ENCODE measurements at places on chromosomes 12 and 14. TPM values are rescaled to one million over a fixed set of nuclear protein-coding genes. Genes with fewer than 3 reads are reported as not detected.
A peak's percentile ranks its signal among the peaks of the same experiment; 100 is the strongest.

DNA sequence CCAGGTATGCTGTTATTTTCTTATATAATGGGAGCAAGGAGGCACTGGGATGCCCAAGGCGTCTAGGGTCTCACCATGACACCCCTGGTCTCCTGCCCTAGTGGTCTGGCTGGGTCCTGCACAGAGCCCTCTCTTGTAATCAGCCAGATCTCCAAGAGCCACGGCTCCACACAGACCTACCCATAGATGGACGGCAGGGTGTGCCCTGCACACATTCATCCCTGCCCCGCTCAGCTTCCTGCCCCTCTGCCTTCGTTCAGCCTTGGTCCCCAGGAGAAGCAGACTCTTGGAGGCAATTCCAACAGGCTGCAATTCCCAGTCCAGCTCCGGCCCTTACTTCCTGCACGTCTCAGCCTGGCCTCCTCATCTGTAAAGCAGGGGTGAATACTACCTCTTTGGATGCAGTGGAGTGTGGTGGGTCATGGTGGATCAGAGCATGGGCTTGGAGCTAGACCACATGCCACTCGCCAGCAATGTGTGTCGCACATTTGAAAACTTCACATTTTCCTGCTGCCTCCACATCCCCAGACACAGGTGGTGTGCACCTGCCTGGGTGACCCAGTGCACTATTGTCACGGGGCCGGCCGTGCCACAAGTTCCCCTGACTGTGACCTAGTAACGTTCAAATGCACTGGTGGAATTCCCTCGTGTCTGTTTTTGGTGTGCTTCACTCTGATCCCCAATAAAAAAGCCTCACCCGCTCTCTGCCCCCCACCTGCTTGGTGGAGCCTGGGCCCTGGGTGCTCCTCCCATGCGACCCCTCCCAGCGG, 171.1 kb upstream of the PRMT8 start:
- DNase-seq = no peak

DNA sequence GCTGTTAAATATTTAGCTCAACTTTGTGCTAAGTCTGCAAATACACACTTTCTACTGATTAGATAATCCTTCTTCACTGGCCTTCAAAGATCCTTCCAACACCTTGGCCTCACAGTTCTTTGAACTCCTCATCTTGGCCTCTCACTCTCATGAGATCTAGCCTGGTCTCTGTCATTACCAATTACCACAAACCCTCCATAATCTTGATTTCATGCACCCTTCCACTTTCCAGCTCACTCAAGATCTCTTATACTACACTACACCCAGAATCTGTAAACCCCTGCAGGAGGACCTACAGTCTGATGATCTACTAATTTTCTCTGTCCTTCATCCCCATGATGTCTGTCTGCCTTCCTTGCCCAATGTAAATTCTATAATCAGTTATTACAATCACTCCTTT, 71.1 kb downstream of the DUSP16 start:
- DNase-seq = no peak

- DNase-seq = no peak
Observed at GRCh38 chr12:21615431-21615830, 10.8 kb upstream of the GYS2 start.

- DNase-seq = no peak
Observed at GRCh38 chr12:103161582-103162362, 204.3 kb downstream of the ASCL1 start.

GRCh38 chr14:105019861-105020814, 745 bp downstream of the CDCA4 start:
- peak; percentile 60 for DNase-seq

GRCh38 chr14:101074196-101075024, 170.9 kb upstream of the RTL1 start:
- no peak for DNase-seq

GRCh38 chr12:132218915-132219314, 74.7 kb downstream of the NOC4L start:
- DNase-seq = no peak

GRCh38 chr12:115085594-115085993, 401.6 kb upstream of the TBX3 start:
- no peak for DNase-seq

DNA sequence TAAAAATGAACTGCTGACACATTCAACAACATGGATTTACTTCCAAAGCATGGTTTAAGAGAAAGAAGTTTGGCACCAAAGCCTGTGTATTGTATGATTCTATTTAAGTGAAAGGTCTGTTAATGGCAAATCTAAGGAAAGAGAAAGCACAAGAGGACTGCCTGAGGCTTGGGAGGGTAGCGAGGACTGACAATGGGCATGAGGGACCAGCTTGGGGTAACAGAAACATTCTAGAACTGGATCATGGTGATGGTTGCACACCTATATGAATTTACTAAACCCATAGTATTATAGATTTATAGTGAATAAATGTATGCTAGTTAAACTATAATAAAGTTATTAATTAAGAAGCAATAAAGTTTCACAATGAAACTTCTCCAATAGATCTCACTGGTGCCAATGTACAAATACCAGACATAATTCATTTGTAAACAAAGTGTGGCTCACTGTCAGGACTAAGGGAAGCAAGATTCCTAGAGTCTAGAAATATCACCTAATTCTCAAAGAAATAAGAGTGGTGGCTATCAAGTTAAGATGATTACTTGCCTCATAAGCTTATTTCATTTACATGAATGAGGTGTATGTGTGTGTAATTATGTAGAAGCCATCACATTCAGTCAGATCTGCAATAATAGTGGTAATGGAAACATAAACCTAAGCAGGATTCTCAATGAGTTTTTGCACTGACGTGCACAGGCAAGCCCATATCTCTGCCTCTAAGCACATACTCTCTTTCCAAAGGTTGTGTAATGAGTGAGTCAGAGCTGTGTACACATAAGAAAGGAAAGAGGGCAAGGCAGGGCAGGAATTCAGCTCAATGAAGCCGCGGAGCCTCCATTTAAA, 353.4 kb downstream of the KCNH5 start:
- DNase-seq = no peak

DNA sequence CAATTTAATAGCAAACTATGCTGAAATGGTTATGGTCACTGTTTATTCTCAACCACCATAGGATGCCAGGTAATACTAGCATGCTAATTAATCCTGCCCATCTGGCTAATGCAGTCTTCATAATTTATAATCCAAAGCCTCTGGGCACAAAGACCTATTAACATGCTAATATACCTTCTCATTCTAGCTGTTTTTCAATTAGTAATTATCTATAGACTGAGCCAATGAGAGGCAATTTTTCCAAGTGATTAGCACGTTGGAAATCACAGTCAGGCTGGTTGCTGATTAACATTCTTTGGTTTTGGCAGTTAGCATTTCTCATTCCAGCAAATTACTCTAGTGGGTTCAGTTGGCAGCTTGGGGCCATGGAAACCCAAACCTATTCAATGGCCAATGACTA, 357.2 kb downstream of the SEC23A start:
- no peak for DNase-seq

DNA sequence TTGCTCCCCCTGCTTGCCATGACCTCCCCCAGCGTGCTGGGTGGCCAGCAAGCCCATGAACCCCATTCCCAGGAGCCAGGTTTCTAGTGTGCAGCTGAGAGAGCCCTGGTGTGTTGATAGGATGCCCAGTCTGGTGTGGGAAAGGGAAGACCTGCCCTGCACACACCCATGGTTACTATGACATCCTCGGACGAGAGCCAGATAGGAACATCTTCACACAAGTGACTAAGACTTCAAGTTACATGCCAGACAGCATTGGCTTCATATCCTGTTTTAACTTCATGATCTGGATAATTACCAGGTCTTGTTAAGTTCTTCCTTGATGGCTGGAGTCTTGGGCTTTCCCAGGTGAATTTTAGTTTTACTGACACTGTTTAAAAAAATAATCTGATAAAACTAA, 196.6 kb upstream of the EGLN3 start:
- DNase-seq = no peak

- DNase-seq = no peak
Observed at GRCh38 chr12:55831447-55831815, 2.0 kb upstream of the DNAJC14 start.

DNA sequence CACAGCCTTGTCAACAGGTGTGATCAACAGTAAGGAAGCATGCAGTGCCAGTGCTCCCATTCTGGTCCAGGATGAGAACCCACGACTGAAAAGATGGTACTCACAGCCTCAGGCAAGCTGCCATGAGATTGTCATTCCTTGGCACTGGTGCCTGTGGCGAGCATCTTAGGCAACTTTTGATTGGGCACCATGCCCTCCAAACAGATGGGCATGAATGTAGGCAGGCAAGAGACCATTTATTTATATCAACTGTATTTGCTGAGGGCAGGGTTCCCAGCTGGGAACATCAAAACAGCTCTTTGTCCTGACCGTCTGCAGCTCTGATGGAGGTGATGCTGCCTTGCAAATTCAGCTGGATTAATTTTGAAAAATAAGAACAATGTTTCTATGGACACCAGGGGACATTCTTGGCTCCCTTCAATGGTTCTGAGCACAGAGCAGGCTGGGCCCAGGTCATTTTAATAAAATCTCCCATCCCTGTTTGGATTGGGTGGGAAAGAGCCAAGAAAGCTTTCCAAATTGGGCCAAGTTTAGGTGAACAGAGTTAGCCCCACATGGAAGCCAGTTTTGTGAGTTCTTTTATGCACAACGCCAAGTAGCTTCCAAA, 522.5 kb downstream of the RMST start:
- no peak for DNase-seq

DNA sequence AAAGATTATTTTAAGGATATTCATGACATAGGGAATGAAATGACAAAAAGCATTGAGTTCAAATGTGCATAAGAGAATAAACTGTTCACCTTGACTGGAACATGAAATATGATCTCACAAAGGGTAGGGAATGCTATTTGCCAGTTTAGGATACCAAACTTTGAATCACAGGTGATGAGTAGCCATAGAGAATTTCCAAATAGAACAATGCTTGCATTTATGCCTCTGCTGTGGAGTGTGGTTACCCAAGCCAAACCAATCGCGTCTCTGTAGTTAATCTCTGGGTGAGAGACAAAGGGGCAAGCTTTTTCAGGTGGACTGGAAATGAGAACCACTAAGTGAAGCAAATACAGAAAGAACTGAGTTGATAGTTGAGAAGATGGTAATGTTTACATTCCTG, 371.1 kb upstream of the RPL10L start:
- no peak for DNase-seq

DNA sequence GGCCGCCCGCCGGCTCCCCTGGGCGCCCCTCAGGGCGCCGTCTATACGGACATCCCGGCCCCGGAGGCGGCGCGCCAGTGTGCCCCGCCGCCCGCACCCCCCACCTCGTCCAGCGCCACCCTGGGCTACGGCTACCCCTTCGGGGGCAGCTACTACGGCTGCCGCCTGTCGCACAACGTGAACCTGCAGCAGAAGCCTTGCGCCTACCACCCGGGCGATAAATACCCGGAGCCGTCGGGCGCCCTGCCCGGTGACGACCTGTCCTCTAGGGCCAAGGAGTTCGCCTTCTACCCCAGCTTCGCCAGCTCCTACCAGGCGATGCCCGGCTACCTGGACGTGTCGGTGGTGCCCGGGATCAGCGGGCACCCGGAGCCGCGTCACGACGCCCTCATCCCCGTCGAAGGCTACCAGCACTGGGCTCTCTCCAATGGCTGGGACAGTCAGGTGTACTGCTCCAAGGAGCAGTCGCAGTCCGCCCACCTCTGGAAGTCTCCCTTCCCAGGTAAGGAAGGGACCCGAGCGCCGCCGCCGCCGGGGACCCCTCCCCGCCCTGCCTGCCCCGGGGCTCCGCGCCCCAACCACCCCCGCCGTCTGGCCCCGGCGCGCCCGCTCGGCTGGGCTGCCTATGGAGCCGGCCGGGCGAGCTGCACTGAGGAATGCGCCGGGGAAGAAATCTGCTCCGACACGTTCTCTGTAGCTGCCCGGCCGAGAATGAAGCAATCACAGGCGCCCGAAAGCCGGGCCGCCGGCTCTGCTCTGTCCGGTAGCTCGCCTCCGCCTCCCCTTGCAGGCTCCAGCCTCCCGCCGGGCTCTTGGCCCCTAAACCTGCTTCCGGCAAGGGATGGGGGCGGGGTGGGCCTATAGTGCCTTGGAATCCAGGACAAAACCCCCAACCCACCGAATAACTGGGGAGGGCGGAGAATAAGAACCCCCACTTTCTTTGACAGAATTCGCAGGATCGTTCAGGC, 794 bp downstream of the HOXC13 start:
- no peak for DNase-seq

DNA sequence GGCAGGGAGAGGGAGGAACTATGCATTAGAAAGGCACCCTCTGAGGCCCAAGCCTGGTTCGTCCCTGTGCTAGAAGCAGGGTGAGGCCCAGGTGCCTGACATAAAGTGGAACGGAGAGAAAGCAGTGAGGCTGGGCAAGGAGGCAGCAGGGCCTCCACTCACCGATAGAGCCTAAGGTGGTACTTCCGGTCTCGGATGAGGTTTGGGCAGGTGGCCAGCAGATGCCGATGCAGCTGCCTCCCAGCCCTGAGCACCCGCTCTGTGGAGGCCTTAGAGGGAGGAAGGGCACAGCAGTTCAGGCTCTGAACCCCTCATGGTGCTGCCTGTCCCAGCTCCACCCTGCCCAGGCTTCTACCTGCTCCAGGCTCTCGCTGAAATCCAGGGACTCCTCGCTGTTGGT, 7.1 kb downstream of the RAPGEF3 start:
- DNase-seq = no peak

DNA sequence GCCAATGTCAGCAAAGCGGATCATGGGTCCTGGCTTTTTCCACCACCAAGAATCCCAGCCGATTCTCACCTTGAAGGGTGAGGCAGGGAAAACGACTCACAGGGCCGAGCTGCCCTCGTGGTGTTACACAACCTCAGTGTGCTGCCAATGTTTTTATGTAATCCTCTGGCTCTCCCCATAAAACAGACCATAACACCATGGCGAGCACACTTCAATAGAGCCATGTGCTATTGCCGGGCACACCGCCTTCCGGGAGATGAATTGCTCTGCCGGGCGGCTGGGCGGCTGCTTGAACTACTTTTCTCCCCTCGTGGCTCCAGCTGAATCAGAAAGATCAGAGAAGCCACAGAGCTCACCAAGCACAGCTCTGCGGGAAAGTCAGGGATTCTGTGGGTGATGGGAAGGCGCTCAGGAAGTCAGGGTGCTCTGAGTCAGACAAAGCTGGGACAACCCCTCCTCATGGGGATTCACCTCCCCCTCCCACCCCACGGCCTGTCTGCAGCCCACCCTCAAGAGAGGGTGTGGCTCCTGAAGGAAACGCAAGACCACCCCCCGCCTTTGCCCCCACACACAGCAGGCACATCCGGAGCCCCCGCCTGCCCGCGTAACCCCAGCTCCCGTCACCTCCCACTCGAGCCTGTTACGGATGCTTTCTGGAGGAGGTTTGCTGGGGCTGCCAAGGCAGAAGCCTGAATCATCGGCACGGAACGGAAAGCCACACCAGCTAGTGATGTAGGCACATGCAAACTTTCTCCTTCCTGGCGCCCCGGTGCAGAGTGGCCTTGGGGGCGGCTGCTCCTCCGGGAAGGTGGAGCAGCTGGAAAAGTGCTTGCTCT, 1.8 kb downstream of the GALNT9 start:
- peak; percentile 61 for DNase-seq

The PTPRO gene
- 0.75 TPM for total RNA-seq

The TMBIM4 gene
- total RNA-seq = 15.5 TPM

The OR4E2 gene
- total RNA-seq = not detected

The RNASE12 gene
- total RNA-seq = not detected

The GCN1 gene
- total RNA-seq = 134 TPM

The NOVA1 gene
- 3.1 TPM for total RNA-seq
